ENCODE measurements at places on chromosomes 4 and X. TPM values are rescaled to one million over a fixed set of nuclear protein-coding genes. Genes with fewer than 3 reads are reported as not detected.

The TCEANC gene
- 1.9 TPM for total RNA-seq

GRCh38 chrX:46573892-46574773 lies 568 bp downstream of the CHST7 start:
- no peak for DNase-seq

DNA sequence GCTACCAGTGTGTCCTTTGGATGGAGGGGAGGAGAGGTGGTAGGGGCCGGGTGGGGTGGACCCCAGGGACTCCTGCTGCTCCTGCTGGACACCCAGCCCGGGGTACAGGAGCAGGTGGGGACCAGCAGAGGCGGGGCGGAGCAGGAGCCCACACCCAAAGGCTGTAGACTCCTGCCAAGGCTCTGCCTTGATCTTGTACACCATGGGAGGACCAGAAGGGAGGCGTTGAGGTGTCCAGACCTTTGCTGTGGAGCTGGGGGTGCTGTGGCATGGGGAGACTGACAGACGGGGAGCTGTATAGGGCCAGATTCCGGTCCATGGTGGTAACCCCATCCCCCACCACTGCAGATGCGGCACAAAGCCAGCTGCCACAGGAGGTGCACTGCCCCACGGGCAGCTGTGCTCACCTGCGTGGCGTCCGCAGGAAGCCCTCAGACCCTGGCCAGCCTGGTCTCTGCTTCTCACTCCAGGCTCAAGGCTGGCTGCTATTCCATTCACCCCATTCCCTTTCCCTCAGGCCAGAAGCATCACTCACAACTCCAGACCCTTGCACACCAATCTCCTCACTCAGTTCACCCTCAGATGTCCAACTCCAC lies 5.0 kb upstream of the SLC26A1 start:
- no peak for DNase-seq

- no peak for DNase-seq
These were observed 176.9 kb upstream of the PPP1R2C start for GRCh38 chrX:42954880-42955279.

The IRS4 gene
- not detected for total RNA-seq

GRCh38 chr4:123785538-123785937 lies 388.9 kb downstream of the SPRY1 start:
- DNase-seq = no peak

DNA sequence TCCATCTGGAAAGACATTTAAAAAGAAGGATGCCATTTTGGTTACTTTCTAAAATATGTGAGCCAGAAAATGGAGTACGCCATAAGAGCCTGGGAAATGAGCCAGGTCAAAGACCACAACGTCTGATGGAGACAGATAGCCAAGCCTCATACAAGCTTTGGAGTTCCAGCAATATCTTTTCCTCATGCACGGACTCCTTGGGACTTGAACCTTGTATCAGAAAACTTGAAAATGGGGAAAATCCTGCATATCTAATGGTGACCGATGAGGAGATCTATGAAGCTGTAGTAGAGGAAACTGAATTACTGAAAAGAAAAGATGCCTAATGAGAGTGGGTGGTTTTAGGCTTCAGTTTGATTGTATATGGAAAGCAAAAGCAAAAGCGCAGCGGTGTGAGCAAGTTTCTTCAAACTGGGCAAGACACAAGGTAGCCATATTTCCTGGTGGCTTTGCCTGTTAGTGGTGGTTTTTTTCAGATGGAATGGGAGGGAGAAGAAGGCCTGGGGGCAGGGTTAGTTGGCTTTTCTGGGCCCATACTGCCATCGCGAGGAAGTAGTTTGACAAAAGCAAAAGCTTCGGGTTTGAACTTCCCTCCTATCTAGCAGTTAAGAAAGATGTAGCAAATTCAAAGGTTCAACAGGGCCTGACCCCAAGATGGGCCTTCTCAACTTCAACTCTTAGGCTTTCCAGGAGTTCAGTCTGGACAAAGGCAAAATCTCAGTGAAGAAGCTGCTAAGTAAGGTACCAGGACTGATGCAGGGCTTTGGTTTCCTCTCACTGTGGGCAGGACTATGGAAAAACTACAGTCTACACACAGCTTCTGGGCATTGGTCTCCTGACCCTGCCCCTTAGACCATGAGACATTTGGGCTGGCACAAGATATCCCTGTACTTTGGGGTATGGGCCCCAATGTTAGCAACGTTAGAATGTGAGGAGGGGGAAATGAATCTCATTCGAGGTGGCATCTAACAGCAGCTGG lies 210.0 kb upstream of the STK26 start:
- peak; percentile 71 for DNase-seq

DNA sequence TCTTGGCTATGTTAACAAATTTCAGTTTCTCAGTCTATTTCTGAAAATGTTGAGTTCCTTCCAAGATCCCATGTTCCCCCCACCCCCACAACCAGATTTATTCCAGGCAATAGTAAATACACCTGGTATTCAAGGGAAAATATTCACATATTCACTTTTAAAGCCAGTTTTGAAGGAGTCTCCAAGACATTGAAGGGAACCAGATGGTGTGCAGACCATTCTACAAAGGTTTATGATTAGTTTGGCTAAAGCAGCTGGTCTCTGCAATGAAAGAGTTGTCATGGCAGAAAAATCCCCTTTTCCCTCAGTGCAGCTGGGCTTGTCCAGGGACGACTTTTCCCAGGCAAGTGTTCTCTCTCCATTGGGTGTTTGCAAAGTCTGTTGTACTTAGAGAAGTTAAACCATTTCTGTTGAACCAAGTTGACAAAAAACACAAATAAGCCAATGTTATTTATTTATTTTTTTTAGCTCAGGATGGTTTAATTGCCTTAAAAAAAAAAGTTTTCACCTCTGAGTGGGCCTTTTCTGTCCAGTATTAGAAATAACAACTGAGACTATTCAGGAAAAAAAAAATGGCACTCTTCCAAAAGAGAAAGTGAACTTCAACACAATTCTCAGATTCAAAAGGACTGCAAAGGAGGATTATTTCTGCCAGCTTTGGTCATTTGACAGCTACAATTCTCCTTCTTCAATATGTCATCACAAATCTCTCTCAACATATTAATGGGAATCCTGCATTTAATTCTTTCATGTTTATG lies 410.6 kb downstream of the IL1RAPL1 start:
- DNase-seq = no peak

The FGFBP2 gene
- total RNA-seq = not detected

The FAM53A gene
- 1.6 TPM for total RNA-seq

- peak; percentile 24 for DNase-seq
These were observed 15.0 kb upstream of the STK32B start for GRCh38 chr4:5036239-5036638.

The GRPR gene
- not detected for total RNA-seq

DNA sequence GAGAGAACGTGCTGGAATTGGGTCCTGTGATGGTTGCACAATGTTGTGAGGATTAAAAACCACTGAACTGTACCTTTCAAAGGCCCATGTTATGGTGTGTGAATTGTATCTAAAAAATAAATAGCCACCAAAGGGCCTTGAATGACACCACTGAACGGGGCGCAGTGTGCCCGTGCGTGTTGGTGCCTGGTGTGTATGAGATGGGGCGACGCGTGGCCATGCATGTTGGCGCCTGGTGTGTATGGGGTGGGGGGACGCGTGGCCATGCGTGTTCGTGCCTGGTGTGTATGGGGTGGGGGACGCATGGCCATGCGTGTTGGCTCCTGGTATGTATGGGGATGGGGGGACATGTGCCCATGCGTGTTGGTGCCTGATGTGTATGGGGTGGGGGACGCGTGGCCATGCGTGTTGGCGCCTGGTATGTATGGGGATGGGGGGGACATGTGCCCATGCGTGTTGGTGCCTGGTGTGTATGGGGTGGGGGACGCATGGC lies 66.6 kb upstream of the HELT start:
- DNase-seq = no peak

The DUX4 gene
- total RNA-seq = not detected

- no peak for DNase-seq
These were observed 23.8 kb downstream of the COL25A1 start for GRCh38 chr4:109278594-109279031.

DNA sequence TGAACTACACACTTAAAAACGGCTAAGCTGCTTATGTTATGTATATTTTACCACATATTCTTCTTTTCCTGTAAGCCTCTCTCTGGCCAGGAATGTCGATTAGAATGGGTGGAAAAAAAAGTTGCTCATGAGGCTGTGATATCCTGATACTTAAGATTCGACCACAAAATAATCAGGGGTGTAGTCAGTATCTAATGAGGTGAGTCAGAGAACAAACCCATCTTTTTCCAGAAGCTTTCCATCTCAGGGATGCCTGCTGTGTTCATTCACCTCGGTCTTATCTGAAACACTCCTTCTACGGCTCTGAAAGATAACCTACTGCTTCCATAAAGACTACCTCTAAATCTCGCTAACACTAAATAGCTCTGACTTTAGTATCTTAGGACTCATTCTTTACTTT lies 142.7 kb upstream of the MAP3K15 start:
- no peak for DNase-seq

The GLOD5 gene
- 1.9 TPM for total RNA-seq

GRCh38 chr4:165385126-165385525 lies 6.3 kb downstream of the CPE start:
- DNase-seq = no peak

DNA sequence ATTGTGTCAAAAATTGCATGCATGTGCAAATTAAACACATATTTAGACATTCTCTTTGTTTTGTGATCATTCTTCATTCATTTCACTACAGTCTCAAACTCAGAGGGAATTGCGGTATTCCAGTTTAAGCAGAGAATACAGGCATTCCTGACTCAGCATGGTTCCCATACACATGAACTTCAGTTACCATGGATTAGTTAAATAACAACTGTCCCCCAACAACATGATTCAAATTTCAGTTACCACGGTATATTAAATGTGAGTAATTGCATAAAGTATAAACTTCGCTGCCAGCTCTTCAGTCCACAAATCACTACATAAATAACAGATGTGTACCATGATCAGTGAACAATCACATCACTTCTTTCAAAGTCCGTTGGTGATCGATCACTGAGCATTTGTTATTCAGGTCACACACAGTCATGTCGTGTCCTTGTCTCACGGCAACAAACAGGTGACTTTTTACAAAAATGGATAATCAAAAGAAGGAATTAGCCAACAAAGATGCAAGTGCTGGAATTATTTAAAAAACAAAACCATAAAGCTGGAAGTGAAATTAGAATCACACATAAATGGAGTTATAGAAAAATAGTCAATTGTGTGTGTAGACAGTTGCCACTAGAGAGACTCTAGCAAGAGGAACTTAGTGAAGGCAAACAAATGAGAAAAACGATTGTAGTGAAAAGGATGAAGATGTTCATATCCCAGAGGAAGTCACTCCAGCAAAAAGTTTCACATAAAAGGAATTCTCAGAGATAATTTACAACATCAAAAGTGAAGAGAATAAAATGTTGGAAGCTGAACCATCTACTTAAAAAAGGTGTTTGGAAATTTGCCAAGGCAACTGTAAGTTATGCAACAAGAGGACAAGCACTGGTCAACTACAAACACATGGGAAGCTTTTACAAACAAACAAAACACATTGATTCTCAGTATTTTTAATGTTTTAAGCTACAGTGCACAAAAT lies 138.6 kb upstream of the SMARCAD1 start:
- DNase-seq = no peak

- DNase-seq = no peak
These were observed 4.9 kb upstream of the TXK start for GRCh38 chr4:48138936-48139335.

GRCh38 chr4:156654410-156654809 lies 317.2 kb downstream of the PDGFC start:
- no peak for DNase-seq

- peak; percentile 11 for DNase-seq
These were observed 2.6 kb upstream of the OTUD4 start for GRCh38 chr4:145183023-145183422.

GRCh38 chr4:80967346-80967745 lies 63.2 kb upstream of the BMP3 start:
- no peak for DNase-seq

The CLNK gene
- not detected for total RNA-seq

The PNMA6A gene
- 6.9 TPM for total RNA-seq

GRCh38 chr4:37794056-37794455 lies 32.4 kb upstream of the PGM2 start:
- no peak for DNase-seq

- DNase-seq = no peak
These were observed 207.3 kb upstream of the ANXA10 start for GRCh38 chr4:167885071-167885470.

DNA sequence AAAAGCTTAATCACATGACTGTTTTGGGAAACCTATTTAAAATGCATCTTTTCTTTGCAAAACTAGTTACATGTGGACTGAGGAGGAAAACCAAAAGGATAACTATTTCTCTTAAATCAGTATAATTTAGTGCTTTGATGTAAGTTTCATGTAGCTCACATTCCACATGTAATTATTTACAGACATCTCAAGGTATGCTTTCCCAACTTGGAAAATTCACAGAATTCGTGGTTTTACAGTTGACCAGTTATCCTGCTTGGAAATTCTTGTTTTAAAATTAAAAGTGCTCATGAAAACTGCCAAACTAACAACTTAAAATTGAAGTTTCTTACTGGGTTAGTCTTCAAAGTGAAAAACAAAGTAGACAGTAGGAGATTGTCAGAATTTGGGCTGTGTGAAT lies 52.4 kb downstream of the EDNRA start:
- DNase-seq = no peak

DNA sequence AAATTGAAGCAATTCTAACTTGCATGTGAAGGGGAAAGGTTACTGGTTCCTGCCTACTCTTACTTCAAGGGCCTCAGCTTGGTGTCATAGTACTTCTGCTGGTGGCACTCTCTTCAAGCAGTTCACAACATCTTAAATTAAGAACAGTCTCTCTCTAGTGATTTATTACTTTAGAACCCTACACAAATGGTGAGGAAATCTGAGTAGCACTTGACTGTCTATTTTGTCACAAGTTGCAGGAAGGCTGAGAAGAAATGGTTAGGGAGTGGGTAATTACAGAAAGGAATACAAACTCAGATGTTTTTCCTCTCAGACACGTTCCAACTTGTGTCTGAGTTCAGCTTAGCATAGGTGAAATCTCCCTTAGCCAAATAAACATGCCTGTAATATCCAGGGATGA lies 242.3 kb upstream of the GRIA3 start:
- no peak for DNase-seq

DNA sequence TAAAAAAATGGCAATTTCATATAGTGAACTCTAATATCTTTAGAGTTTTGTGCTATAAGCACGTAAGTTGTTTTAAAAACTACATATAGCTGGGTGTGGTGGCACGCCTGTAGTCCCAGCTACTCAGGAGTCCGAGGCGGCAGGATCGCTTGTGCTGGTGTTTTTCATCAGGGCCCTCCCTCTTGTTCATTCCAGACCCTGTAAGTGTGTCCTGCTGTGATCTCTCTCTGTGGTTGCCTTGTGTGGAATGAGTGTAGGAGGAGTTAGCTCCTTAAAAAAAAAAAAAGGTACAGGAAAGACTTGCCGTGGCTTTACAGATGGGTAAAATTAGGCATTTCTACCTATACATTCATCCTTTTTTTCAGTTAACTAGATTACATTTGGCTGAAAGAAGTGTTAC lies 35.4 kb downstream of the RBBP7 start:
- no peak for DNase-seq

The HDX gene
- not detected for total RNA-seq

The CXorf49B gene
- not detected for total RNA-seq

GRCh38 chr4:139799615-139800014 lies 134.0 kb downstream of the MGST2 start:
- DNase-seq = no peak

GRCh38 chr4:5756271-5756670 lies 45.3 kb downstream of the EVC start:
- no peak for DNase-seq

- no peak for DNase-seq
These were observed 275.4 kb downstream of the FAT4 start for GRCh38 chr4:125590158-125590557.
